CD4-positive, alpha-beta T cell treated with Interleukin-17A for 1 hour (primary cell): ENCODE measurements at places on chromosomes 2 and 18.

DNA sequence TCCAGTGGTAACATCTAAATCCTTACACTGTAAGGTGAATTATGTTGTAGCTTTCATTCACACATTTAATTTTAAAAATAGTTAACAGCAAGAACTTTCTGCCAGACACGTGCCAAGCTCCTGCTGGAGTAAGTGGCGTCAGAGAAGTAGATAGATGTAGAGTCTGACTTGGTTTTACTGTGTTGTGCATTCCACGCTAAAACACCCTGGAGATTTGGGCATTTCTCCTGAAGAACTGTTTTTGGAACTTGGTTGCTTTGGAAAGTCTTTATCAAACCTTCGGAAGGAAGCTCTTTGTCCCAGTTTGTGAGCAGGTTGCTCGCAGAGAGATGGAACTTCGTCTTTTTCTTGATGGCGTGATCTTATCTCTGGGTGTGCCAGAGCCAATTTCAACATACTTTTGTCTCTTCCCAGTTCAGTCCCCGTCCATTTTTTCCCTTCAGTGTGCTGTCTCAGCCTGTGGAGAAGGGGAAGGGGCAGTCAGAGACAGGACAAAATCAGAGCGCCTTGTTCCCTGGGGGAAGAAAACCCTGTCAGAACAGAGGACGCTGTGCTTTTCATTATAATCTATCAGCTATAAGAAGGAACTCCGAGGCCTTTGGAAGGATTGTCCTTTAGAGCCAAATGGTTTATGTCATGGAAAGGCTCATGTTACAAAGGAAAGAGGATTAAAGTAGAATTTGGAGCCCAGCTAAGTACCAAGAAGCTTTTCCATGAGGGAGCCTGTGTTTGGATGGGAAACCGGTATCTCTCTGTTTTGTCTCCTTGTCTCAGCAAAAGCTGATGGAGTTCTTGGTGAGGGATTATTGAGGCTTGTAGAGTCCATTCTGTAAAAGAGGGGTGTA lies 18.9 kb downstream of the GRHL1 start:
- DNase-seq: no peak

DNA sequence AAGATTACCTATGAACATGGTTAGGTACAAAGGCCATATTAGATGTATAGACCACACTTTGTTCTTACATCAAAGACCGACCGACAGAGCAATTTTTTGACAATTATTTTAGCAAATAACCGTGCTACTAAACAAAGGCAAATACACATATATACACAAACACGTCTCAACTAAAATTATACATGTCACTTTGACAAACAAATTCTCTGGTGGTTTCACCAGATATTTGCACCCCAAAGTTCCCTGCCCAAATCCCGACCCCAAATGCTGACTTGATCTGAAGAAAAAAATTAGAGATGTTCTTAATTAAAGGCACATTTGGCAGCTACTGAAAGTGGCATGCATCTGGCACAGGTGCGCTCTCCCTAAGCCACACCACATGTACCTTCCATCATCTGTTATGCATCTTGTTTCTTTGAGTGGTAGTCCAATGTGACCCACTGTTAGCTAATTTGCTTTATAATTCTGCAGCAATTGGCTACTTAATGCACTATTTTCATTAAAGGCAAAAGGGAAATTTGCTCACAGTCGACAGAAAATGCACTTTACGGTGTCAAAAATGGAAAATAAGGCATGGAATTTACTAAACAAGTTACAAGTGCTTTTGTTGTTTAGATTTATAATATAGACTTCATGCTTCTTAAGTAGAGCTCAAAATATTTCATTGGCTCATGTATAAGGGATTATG lies 92.1 kb downstream of the ARHGEF33 start:
- no peak for DNase-seq

- DNase-seq: peak; percentile 45
Measured at GRCh38 chr2:171432969-171433762, 624 bp downstream of the METTL8 start.

DNA sequence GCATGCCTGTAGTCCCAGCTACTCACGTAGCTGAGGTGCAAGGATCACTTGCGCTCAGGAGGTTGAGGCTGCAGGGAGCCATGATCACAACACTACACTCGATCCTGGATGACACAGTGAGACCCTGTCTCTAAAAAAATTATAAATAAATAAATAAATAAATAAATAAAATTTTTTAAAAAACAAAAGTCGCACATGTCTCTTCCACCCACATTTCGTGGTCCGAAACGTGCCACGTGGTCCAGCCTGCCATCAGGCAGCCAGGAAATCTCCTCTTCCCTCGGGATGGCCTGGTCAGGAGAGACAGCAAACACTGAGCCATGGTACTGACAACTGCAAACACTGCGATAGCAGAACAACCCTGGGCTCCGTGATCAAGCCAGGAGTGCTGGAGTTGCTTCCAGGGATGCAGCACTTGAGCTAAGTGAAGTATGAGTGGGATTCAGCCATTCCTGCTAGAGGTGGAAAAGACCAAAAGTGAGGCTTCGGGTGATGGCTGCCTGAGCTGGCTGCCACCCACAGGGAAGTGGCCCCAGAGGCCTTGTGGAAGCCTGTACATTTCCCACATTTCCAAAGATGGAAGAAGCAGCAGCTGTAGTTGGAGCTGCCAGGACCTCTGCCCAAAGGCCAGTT lies 193.1 kb downstream of the SMAD2 start:
- no peak for DNase-seq

DNA sequence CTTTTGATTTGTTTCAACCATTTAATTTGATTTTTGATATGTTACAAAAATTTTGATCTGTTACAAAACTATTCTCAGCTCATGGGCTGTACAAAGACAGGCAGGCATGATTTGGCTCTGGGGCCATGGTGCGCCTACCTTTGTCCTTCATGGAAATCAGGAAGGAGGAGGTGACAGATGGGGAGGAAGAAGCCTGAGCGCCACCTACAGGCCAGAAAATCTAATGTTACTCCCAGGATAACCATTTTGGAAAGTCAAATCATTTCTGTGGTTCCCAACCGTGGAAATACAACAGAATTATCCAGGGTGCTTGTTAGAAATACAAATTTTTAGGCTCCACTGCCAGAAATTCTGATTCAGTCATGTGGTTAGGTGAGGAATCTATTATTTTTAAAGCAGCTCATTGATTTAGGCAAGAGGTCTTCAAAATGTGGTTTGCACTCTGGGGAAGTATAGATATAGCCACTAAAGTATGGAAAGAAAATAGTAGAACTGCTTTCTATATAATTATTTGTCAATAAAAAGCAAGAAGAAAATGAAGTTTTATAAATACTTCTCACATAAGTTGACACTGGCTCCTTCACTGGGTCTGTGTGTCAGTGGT lies 93.9 kb downstream of the EVA1A start:
- no peak for DNase-seq
